ENCODE measurements at places on chromosomes 6 and 20.

- no peak for DNase-seq
Observed at GRCh38 chr6:150915131-150915879, 49.8 kb downstream of the MTHFD1L start.

DNA sequence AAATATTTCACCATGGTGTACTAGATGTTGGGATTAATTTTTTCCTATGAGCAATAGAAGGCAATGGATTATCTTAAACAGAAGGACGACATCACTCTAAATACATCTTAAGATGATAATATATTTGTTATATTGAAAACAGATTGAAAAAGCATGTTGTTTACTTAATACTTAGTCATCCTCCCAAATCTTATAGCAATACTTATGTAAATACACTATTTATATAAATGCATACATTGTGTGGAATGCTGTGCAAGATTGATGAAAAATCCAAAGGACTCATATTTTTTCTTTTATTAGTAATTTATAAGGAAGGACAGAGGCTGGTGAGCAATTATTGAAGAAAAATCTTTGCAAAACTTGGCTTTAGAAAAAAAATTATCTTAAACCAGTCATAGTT lies 593.5 kb downstream of the MMUT start:
- DNase-seq, result no peak

GRCh38 chr6:157667211-157668008 lies 155.6 kb upstream of the SNX9 start:
- no peak for DNase-seq

DNA sequence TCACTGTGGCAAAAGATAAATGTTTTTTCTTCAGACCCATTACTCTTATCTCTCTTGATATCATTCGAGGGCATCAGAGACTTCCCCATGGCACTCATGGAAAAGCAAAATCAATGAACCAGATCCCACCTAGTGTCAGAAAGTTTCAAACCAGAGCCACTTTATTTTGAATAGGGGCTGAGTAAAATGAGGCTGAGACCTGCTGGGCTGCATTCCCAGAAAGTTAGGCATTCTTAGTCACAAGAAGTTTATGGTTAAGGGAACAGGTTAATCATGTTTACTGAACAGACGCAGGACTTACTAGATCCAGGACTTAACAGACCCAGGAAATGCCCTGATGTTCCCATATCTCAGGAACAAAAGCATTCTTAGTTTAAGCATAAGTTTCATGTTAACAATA lies 369.9 kb downstream of the BTBD3 start:
- no peak for DNase-seq

- no peak for DNase-seq
Observed at GRCh38 chr6:24988562-24988961, 52.8 kb upstream of the RIPOR2 start.

Data from cerebellar nuclear complex (tissue), 1 donor.